ENCODE measurements at places on chromosomes 3 and 15.

DNA sequence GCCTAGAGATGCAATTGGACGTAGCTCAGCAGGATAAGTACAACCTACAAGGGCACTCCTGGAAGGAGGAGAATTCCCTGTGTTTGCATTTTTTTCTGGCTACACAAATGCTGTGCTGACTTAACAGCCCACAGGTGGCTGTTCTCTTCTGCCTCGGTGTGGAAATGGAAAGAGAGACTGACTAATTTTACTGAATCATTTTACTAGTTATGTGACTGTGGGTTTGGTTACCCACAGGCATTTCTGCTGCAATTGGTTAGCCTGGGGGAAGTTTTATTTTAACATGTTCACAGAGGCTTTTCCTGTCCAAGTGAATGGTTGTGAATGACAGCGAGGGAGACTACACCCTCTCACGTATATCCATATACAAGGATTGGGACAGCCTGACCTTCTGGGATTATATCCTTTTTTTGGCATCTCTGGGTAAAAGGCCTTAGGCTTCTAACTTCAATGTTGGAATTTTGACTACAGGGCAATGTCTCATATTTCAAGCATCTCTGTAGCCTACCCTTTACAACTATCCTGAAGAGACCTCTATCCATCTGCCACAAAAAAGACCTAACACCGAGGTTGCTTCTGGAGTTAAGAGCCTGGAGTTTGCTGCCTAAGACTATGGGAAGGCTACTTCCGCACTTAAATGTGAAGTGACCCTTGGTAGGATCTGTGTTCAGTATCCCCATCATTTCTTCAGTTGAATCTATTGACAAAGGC lies 67.2 kb upstream of the TP63 start:
- DNase-seq, result no peak

- DNase-seq, result no peak
Observed at GRCh38 chr3:49013113-49013737, 5.2 kb downstream of the DALRD3 start.

GRCh38 chr3:189967254-189967865 lies 153.3 kb downstream of the P3H2 start:
- no peak for DNase-seq

DNA sequence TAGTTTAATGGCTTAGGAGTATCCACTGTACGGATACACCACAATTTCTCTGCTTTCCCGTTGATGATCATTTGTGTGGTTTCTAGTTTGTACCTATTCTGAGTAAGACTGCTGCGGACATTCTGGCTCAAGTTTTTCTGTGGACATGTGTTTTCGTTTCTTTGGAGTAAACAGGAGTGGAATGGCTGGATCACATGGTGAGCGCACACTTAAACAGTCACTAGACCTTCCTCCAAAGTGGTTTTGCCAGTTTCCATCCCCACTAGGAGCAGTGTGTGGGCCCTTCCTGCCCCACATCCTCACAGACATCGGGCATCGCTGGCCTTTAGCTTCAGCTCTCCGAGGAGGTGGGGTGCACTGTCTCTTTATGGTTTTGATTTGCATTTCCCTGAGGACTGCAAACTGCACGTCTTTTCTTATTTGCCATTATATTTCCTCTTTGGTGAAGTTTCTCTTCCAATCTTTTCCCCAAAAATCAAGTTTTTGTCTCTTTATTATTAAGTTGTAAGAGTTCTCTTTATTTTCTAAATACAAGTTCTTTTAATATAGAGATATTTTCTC lies 94.1 kb downstream of the VGLL4 start:
- no peak for DNase-seq

DNA sequence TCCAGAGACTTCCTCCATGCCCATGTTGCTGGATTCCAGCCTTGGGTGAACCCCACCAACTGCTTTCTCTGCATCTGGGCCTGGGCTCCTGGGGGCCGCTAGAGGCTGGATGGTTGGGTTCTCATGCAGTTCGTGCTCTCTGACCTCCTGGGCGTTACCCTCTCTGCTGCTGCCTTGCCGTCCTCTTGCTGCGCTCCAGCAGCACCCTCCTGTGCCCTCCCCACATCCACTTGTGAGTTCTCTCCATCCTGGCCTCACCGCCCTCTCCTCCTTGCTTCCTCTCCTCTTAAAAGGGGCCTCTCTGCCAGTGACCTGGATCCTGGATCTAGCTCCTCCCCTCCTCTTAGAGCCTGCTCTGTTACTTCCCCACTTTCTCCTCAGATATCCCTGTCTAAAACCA lies 43.7 kb downstream of the CHCHD6 start:
- DNase-seq, result no peak

DNA sequence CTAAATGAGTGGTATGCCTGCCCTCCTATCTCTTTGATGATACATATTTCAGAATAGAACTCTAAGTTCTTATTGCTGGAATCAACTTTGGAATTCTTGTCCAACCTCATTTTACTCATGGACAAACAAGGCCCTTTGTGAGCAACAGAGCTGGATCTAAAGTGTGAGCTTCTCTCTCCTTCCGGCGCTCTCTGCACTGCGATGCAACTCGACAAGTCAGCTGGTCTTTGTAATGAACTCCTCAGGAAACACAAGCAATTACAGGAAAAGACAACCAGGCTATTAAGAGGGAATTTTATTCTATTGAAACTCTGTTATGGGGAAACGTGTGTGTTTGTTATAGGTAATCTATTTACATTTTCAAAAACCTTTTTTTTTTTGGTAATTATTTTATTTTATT lies 20.3 kb upstream of the NRROS start:
- no peak for DNase-seq

DNA sequence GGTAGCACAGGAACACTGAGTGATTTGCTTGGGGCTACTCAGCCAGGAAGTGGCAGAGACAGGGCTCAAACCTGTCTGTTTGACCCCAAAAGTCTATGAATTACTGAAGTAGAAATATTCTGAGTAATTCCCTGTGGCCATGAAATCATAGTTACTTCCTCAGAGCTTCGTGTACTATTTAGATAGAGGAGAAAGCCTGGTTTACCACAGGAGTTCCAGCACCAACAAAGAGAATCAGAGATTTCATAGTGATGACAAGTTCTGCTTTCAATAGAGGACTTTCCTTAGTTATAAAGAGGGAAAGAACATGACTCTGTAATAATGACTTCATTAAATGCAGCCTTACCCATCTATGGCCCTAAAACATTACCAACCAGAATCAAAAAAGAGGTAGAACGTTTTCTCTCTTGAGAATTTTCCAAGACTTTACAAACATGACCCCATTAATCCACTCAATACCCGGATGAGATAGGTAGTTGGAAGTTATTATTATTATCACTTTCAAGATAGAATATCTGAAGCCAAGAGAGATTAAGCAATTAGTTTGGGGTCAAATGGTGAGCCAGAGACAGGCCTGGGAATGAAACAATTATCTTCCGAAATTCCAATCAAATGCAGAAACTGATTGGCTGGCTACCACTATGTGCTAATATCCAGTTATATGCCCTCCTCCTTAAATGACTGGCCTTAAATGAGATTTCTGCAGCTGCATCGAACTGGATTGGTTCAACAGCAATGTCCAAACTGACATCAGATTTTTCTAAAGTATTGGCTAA lies 13.6 kb upstream of the WNT5A start:
- DNase-seq, result no peak

DNA sequence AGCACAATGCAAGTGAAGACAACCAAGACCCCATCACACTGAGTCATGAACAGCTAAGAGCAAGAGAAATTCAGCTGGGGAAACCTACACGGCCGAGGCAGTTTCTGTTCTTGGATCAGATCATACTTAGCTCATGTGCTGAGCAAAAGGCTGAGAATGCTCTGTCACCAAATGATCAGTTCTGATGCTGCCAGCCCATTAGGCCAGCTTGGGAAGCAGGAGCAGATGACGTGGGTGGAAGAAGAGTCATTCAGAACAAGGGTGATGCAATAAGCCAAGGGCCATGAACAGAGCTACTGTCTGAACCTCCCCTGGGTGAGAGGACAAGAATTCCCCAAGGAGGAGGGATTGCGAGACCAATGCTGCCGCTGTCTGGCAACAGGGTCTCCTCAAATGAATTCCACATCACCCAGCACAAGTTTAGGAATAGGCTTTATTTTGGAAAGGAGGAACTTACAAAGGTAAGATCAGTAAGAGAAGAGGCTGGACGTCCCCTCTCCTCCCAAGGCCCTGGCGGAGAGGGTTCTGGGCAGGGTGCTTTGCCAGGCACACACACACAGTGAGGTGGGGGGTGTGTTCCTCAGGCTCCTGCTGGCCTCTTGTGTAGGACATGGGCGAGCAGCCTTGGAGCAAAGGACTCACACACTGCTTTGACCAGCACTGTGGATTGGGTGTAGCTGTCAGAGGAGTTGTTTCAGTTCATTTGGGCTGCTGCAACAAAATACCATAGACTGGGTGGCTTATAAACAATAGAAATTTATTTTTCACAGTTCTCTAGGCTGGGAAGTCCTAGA lies 65.6 kb upstream of the CTXND1 start:
- DNase-seq, result no peak

DNA sequence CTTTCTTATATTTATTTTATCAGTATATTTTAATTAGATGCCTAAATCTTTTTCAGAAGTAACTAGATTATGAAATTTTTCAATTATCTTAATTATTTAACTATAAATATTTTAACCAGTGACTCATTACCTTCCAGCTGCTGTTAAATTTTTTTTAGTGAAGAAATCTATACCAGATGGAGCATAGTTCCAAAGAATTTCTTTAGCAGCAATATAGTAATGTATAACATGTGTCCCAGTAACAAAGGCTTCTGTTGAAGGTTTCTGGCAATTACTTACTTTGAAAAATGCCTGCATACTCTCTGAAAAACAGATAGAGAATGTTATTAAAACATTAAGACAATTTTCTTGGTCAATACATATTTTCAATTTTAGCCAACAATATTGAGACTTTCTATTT lies 45.1 kb upstream of the CP start:
- no peak for DNase-seq

GRCh38 chr3:107555359-107555758 lies 32.6 kb downstream of the BBX start:
- DNase-seq, result no peak

DNA sequence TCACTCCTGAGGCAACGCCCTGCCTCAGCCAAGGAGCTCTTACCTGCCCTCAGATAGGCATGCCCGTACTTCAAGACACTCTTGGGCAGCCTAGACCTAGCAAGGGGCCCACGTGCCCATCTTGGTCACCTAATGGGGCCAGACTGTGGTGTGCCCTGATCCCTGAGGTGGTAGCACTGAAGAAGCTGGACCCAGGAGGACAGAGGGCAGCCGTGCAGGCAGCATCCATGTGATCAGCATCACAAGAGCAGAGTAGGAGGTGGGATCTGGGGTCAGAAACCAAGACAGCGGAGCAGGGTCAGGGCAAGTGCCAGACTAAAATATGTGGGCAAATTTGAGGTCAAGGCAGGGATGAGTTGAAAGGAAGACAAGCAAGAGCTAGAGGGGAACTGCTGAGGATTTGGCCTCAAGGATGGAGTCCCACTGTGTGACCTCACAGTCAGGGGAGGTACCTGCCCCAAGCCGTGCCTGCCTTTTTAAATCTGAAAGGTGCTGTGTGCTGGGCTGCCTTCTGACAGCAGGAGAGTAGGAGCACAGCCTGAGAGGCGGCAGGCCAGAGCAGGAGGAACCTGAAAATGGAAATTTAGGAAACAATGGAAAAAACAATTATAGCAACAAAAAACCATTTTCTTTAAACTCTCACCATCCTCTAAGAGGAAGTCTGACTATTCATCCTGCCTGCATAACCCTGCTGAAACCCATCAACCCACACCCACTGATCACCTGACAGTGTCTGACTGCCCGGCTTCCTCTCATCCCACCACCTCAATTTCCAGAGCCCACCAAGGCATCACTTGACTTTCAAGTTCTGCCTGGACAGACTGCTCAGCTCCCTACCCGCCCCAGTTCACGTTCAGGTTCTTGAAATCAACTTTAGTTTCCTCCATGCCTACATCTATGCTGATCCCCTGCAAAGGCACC lies 7.3 kb downstream of the ZBTB38 start:
- DNase-seq, result no peak

DNA sequence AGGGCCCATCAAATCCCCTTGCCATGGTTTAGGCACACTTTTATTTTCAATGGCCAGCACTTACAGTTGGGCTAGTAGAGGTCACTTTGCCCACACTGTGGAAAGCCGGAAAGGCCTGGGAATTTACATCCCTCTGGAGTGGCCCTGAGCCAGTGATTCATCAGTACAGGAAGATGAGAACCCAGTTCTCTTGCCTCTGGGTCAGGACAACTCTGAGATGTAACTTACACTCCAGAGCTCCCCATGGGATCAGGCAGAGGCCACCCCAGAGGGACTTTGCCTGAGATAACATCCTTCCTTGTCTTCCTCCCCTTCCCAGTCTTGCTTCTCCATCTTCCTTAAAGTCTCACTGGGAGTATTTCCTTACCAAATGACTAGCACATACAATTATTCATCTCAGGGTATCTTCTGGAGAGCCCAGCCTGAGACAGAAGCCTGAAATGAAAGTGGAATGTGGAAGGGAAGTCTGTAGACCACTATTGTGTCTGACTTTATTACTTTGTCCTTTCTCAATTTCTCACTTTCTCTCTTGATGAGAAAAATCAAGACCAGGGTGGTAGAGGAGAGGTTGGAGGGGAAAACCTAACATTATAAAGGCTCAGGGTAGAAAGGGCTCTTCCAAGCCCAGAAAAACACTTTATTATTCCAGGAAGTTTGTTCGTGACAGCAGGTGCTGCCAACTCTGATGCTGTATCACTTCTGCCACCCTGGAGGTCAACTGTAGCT lies 220.8 kb downstream of the ZNF621 start:
- DNase-seq, result no peak

GRCh38 chr3:183898028-183898431 lies 13.3 kb upstream of the PARL start:
- no peak for DNase-seq

DNA sequence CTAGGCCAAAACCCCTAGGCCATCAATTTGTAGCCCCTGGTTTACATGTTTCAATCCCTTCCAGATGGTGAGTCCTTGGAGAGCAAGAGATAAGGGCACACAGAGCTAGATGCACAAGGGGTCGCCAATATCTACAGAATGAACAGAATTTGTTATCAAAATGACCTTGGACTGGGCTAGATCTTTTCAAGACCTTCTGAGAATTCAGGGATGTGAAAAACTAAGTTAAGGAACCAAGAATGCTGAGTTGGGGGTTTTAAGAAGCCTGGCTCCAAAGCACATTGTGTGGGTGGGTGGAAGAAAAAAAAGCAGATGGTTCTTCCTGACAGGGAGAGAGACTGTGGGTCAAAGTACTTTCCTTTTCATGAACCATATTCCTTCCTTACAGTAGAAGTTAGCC lies 10.2 kb downstream of the CDCP1 start:
- DNase-seq, result no peak

GRCh38 chr3:48716982-48717746 lies at the start of gene IP6K2:
IP6K2 (minus strand) TSS chr3:48717221; CDS start chr3:48695291, 21,930 bp downstream.
- DNase-seq, result peak; percentile 99

GRCh38 chr3:43742920-43743319 lies 52.2 kb downstream of the ABHD5 start:
- DNase-seq, result no peak

DNA sequence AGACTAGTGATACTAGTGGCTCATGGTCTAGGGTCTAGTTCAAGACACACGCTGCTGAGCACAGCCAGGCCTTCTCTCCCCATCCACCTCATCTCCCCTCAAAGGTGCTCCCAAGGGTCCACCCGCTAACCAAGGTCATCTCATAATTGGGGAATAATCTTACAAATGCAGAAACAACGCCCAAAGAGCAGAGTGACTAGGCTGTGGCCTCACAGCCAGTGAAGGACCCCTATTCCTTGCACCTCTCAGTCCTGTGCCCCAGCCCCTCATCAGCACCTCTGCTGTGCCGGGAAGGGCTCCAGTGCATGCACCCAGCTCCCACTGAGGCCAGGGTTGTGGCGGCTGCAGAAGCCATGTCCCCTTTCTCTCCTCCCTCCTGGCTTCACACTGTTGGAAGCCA lies 286.9 kb downstream of the UACA start:
- DNase-seq, result no peak
